ENCODE measurements at places on chromosomes 1 and 21.

GRCh38 chr1:20199403-20199802, 13.1 kb upstream of the PLA2G2C start:
- DNase-seq = no peak

GRCh38 chr1:12186679-12186985, 19.8 kb downstream of the TNFRSF1B start:
- DNase-seq = no peak

GRCh38 chr1:248277876-248278275, at the start of gene OR2T33:
Gene OR2T33, minus strand, starts transcription at chr1:248277976. Its CDS starts 4,162 bp downstream, at chr1:248273814.
- DNase-seq = no peak

- DNase-seq = no peak
Observed at GRCh38 chr1:20884513-20884912, 97.4 kb upstream of the HP1BP3 start.
